GM12878 (cell line): ENCODE measurements at places on chromosomes 1 and 21. TPM values are rescaled to one million over a fixed set of nuclear protein-coding genes. Genes with fewer than 3 reads are reported as not detected.

PRELP gene
- 0.05 TPM in 2 replicates for total RNA-seq

GRCh38 chr21:45129189-45129923 lies 55.0 kb downstream of the ADARB1 start:
- DNase-seq = no peak

GBP6 gene
- not detected in 2 replicates for total RNA-seq

DNA sequence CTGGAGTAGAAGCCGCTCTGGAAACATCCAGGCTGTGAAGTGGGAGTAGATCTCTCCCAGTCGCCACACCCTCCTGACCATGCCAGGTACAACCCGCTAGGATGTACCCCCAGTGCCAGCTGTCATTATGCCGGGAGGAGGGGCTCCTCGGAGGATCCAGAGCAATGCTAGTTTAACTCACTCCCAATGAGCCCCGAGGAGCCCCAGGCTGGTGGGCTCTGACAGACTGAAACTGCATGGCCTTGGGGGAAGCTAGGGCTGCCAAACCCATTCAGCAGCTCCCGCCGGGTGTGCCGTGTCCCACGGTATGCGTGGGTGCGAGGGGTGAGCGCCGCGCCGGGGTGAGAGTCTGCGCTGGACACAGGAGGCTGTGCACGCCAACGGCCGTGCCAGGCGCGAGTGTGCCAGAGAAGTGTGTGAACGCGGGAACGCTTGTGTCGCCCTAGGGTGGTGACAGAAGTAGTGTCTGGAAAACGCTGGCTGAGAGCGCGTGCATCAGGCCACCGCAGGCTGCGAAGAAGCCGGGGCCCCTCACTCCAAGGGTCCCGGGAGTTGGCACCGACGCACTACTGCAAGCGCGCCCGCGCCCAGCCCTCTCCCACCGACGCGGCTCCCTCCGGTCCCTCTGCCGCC lies 177.1 kb upstream of the EDN2 start:
- no peak for DNase-seq

KIRREL1 gene
- 0.05 and 0.15 TPM in 2 replicates for total RNA-seq

SMIM12 gene
- total RNA-seq = 42.4 and 45.6 TPM in 2 replicates

DNA sequence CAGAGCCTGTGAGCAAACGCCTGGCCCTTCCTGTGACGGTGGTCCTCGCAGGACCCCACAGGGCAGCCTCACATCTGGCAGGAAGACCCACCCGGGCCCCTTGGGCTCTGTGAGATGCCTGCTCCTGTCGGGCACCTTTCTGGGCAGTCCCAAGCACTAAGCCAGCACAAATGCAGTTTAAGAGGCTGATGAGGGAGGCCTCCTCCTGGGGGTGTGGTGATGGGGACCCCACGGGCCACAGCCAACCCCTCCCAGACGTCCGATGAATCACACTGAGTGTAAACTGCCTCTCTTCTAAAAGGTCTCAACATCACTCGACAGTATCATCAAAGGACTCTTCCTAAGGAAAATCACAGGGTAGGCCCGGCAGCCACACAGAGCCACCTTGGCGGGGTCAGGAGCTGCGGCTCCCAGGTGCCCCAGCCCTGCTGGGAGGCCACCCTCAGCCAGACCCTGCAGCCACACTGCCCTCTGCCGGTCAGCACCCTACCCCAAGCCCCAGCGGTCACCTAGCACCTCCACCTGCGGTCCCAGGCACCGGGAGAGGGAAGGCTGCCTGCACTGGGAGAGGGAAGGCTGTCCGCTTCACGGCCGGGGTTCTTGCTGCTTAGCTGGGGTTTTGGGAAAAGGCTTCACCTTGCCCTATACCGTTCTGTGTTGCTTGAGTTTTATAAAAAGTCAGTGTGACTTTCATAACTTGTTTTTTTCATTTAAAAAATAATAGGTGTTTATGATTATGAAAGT lies 3.9 kb upstream of the PRKCZ start:
- no peak for DNase-seq

DNA sequence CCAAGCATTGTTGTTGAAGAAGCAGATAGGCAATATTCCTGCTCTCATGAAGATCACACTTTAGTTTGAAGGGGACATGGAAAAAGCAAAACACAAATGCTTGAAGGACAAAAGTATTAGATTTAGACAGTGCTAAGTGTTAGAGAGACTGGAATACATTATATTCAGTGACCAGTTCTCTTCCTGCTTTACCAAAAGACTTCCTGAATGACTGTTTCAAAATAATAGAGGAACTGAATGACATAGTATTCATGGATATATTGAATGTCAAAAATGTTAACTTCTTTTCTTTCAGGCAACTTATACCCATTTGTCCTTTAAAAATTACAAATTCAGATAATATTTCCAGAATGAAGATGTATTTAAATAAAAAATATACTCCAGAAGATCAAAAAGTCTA lies 178.0 kb upstream of the IVNS1ABP start:
- DNase-seq = no peak

KIF2C gene
- total RNA-seq = 75.0 and 81.9 TPM in 2 replicates

- DNase-seq = no peak
Observed at GRCh38 chr1:174399211-174399610, 48.6 kb upstream of the GPR52 start.

ARTN gene
- total RNA-seq = 1.8 and 2.9 TPM in 2 replicates

TNFRSF9 gene
- total RNA-seq = 5.6 and 7.6 TPM in 2 replicates

DNA sequence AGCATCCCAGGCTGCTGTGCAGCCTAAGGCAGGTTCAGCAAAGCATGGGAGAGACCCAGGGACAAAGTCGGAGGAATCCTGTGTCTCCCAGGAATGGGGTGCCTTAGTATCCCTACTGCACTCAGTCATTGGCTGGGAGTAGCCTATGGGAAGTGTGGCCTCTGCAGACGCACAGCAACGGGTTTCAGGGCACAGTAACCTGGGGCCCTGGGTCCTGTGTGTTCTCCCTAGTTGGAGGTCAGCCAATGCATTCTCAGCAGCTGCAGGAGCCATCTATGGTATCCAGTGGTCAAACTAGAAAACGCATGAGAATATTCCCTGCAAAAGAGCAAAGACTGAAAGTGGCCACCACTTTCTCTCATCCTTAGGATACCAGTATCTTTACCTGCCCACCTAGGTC lies 13.7 kb upstream of the C1orf21 start:
- DNase-seq = no peak

GBP1 gene
- total RNA-seq = 3.9 and 4.8 TPM in 2 replicates

- no peak for DNase-seq
Observed at GRCh38 chr1:70092526-70092925, 112.9 kb downstream of the LRRC40 start.

- no peak for DNase-seq
Observed at GRCh38 chr21:17343055-17343454, 169.8 kb upstream of the CXADR start.

CYYR1 gene
- total RNA-seq = 0.13 TPM in 1 of 2 replicates, not detected in the other
